Mucosa of descending colon (tissue), 3 donors: ENCODE measurements at places on chromosomes 2 and 18.

GRCh38 chr2:241159116-241159515 lies 8.8 kb downstream of the PPP1R7 start:
- no peak for DNase-seq

DNA sequence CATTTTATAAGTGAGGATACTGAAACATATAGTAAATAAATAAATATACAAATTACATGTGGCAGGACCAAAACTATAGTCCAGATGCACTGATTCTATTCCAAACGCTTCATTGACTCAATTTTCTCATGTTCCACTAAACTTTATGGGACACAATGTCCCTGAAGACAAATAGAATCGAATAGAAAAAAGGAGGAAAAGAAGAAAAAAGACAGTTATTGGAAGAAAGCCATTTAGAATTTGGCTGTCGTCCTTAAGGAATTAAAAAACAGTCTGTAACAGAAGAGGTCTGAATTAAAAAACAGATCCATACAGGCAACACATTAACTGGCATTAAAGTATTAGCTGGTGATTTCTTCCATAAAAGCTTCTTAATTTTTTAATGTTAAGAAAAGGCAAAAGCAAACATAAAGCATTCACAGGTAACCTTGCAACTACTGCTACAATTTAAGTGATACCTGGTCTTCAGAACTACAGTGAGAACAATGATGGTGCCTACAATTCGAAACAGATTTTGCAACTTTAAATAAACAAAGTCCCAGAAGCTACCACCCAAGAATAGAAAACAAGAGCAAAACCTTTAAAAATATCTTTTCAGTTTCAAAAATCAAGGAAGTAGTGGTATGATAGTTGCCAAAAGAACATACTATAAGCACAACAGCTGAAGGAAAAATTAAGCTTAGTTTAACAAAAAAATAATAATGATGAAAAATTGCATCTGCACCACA lies 17.4 kb upstream of the CHAC2 start:
- DNase-seq, result no peak

DNA sequence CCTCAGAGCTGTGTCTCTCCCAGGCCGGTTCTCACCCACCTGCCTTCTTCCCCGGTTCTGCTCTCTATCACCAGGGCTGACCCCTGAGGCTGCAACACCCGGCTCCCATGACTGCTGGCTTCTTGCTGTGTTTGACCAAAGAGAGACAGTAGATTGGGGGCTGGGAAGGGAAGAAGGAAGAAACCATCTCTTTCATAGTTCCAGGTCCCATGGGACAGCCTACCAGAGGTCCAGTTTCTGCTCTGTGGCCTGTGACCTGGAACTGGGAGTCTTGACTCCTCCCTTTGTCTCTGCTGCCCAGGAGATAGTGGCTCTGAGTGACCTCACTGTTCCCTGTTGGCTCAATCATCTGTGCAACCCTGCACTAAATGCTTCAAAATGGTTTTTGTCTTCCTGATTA lies 38.1 kb downstream of the ALPK2 start:
- DNase-seq, result no peak

GRCh38 chr18:6633310-6633709 lies 96.2 kb upstream of the ARHGAP28 start:
- DNase-seq, result no peak

- no peak for DNase-seq
These were observed 50.5 kb upstream of the HS6ST1 start for GRCh38 chr2:128369108-128369555.

DNA sequence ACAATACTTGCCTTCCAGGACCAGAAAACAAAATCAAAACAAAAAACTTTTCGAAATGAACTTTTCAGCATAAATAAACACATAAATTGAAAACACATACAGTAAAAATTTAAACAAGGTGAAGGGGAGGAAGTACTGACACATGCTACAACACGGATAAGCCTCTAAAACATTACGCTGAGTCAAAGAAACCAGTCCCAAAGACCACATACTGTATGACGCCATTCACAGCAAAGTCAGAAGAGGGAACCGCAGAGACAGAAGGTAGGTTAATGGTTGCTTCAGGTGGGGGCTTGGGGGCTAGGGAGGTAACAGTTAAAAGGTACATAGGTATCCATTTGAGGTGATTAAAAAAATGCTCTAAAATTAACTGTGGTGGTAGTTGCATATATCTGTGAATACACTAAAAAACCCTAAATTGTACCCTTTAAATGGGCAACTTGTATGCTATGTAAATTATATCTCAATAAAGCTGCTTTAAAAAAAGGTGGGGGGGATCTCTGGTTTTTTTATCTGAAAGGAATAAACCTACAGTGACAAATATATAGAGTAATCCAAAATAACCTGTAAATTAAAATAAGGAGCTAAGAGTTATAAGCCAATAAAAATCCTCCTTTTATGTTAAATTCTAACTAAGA lies 7.1 kb downstream of the COX7A2L start:
- no peak for DNase-seq

DNA sequence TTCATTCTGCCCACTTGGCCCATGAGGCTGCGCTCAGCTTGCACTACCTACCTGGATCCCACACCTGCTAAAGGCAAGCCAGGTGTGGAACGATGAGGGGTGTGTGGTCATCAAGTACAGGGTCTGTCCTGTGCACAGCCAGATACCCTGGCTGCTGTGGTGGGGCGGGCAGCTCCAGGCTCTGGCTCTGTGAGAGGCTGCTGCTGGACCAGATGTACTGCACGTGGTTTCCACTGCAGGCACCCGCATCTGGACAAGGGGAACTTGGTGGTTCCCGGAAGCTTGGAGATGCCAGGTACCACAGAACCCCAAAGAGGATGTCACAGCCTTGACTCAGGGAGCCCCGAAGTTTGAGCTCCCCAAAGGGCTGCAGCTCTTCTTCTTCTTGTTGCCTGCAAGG lies 68.1 kb upstream of the ZNF804A start:
- no peak for DNase-seq

DNA sequence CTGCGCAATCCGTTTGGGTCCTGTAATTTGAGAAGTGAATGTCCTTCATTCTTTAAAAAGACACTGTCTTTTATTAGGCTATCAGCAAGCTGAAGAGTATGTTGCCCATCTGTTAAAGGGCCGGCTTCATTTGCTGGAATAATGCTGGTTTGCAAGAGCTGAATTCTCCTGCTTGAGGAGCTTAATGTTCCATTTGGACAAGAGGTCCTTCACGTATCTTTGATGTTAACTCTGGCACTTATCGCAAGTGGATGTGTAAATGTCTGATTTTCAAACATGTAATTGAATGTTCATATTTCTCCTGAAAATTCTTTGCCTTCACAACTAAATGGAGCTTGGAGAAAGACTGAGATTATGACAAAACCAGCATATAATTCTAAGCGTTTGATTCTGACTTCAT lies 280.8 kb upstream of the NRP2 start:
- DNase-seq, result no peak

DNA sequence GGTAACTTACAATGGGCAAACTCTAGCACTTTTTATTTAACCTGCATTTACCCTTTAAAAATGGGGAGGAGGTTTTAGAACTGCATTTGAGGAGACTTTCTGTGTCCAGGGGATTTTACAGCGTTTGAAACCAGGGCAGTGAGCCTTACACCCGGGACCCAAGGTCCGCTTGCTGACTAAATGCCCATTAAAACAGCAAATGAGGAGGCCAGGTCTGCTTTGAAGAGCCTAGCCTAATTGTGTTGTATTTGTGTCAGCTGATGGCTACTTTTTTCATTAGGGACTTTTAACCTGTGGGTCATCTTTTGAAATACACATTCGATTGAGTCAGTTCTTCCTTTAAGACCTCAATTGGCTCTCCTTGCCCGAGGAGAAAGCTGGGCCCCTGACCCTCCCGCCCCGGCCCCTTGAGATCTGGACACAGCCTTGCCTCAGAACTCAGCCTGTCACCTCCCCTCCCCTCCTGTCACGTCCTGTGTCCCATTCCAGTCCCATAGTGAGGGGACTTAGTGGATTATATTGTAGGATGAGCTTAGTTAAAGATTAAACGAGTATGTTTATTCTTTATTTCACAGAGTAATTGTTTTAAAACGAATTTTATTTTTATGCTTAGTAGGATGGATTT lies 69.0 kb downstream of the KLHL29 start:
- DNase-seq, result no peak

GRCh38 chr2:107585851-107586250 lies 240.8 kb upstream of the RGPD4 start:
- DNase-seq, result no peak

- DNase-seq, result peak; percentile 62
These were observed 179.8 kb downstream of the NEDD4L start for GRCh38 chr18:58223717-58224424.

DNA sequence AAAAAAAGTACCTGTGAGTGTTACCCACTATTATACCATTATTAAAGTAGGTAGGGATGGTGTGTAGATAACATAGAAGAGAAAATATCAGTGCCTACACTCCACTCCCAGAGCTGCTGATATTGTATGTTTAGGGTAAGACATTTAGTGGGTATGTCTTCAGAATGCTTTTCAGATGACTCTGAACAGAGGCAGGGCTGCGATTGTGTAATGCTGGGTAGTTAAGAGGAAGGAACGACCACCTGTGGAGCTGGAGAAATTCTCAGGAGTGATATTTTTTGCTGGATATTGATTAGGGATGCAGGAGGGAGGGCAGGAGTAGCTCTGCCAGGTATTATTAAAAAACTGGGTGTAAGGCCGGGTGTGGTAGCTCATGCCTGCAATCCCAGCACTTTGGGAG lies 2.8 kb downstream of the CNOT11 start:
- no peak for DNase-seq

GRCh38 chr2:128272601-128273468 lies 45.8 kb downstream of the HS6ST1 start:
- no peak for DNase-seq

GRCh38 chr18:22324191-22325131 lies 93.3 kb downstream of the CTAGE1 start:
- DNase-seq, result peak; percentile 57

DNA sequence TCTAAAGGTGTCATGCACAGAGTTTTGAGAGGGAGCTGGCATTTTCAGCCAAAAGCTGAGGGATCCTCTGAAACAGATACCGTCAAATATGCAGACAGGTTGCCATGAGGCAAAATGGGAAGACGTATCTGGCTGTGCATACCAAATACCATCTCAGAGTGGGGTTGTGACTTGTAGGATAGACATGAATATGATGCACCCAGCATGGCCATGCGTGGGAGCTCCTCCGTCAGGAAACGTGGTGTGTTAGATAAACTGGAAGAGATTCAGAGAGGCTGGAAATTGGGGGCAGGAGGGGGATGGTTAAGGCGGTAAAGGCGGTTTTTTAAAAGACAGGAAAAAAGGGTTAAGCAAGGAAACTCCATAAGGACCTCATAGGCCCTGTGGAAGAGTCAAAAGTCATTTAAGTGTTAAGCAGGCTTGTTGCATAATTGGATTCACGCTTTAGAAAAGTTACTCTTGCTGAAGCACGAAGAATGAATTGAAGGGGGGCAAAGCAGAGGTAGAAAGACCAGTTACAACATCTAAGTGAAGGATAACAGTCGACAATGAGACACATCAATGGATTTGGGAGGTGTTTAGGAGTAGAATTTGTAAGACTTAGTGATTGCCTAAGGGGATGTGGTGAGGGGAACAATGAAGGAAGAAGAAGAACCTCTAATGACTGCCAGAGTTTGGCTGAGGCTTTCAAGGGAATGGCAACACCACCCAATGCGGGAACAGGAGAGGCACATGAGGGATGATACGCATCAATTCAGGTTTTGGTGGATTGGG lies 139.6 kb upstream of the CTAGE1 start:
- DNase-seq, result no peak

GRCh38 chr2:216517447-216518225 lies 19.0 kb downstream of the RPL37A start:
- DNase-seq, result no peak

GRCh38 chr2:167181134-167181533 lies 292.9 kb downstream of the XIRP2 start:
- no peak for DNase-seq

DNA sequence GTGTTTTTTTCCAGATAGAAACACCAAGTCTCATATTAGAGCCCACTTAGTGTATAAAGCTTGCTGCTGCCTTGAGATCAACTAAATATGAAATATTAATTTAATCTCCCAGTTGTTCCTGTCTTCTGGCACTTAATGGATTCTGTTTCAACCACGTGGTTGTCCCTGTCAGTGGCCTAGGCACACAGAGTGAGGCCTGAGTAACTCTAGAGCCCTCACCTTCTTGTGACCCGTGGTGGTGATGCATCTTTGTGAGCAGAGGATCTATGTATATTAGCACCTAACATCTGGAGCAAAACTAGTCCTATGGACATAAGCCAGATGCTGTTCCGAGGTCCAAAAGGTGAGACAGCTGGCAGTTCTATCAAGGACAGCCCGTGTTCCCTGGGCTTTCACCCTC lies 74.8 kb downstream of the FEZ2 start:
- DNase-seq, result no peak

DNA sequence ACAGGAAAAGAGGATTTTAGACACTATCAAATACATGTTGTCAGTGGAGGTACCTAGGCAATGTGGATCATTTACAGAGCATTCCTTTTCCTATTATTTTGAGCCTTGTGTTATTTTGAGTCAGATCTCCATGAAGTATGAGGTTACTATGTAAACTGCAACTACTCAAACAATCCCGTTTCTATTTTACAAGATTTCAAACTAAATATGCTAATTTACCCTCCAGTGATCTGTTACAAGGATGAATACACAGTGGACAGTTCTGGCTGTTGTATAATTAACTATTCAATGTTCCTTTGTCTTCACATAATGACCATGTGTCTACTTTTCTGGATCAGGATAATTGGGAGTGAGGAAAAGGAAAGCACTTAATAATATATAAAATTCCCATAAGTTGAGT lies 4.6 kb downstream of the HOXD1 start:
- DNase-seq, result no peak

- DNase-seq, result no peak
These were observed 29.7 kb downstream of the NUP35 start for GRCh38 chr2:183153967-183154366.

DNA sequence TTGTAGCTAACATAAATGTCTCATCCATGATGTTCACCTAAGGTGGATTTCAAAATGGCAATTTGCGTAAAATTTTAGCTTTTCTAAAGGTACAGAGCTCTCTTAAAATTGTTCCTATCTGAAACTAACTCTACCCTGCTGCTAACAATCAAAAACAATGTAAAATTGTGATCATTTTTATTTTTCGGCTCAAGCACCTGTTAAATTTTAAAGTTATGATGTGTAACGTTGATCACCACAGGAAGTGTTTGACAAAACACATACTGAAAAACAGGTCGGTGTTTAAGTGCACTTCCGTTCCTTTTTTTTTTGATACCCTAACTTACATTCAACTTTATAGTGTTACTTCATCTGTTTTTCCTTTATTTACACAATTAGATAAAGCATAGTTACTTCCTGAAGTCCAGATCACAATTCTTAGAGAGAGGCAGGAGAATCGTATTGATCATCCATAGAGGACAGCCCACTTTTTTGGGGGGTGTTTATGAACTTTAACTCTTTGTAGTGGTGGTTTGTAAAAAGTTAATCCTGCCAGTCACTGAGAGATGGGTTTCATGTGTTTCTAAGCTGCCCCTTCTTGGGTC lies 6.0 kb upstream of the NCK2 start:
- no peak for DNase-seq
